ENCODE measurements at places on chromosomes 2 and 18.

DNA sequence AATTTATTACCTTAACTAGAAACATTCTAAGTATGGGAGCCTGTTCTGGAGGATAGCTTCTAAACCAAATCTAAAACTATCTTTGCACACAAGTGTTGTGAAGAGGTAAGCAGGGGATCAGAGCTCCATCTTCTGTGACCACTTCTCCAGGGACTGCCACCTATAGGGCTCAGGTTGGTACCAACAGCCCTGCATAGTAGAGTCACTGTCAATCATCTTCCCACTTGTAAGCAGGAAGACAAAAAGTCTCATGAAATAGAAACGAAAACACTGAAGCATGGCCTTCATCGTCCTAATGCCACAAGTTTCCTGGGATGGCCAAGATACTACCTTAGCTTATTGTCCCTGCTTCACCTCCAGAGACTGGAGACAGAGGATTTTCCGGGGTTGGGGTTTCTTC lies 43.8 kb downstream of the KANSL3 start:
- H3K4me1 ChIP-seq: no peaks in the 10 kb centered on the region
- H3K27ac ChIP-seq: no peak overlapping the region
- no peak overlapping the region for H3K4me3 ChIP-seq
- no peak for DNase-seq

GRCh38 chr2:54723996-54724559 lies 616 bp downstream of the EML6 start:
- DNase-seq: no peak
- peak overlapping the region; percentile 57 for H3K27ac ChIP-seq
- peak overlapping the region; percentile 93 for H3K4me3 ChIP-seq
- H3K36me3 ChIP-seq: peaks cover 2% of the 10 kb centered on the region
- peaks cover 16% of the 10 kb centered on the region for H3K27me3 ChIP-seq
- peaks cover 4% of the 10 kb centered on the region for H3K4me1 ChIP-seq

DNA sequence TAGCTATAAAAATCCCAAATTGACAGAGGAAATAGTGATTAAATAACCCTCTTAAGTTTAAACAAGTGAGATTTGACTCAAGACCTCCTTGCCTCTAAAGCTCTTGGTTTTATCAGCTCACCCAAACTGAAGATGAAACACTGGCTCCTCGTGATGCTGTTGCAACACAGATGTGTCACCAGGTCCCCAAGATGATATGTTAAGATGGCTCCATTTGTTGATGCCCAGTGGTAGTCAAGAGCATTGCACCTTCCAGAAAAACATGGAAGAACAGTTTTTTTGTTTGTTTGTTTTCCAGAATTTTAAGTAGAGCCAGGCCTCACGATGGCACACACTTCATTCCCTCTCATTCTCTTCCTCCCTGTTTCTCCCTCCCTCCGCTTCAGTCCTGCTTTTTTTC lies 399.8 kb downstream of the TXNL1 start:
- peaks cover 12% of the 10 kb centered on the region for H3K4me1 ChIP-seq
- no peak overlapping the region for H3K27ac ChIP-seq
- no peak for DNase-seq
- H3K4me3 ChIP-seq: no peak overlapping the region

GRCh38 chr18:24659827-24660720 lies 199.6 kb downstream of the HRH4 start:
- peaks cover 53% of the 10 kb centered on the region for H3K4me1 ChIP-seq
- H3K27ac ChIP-seq: no peak overlapping the region
- H3K36me3 ChIP-seq: no peaks in the 10 kb centered on the region
- DNase-seq: no peak
- no peak overlapping the region for H3K4me3 ChIP-seq
- H3K27me3 ChIP-seq: peaks cover 14% of the 10 kb centered on the region

GRCh38 chr2:10215393-10215935 lies 87.2 kb upstream of the HPCAL1 start:
- H3K4me3 ChIP-seq: no peak overlapping the region
- no peaks in the 10 kb centered on the region for H3K36me3 ChIP-seq
- no peak overlapping the region for H3K27ac ChIP-seq
- no peaks in the 10 kb centered on the region for H3K27me3 ChIP-seq
- H3K4me1 ChIP-seq: peaks cover 2% of the 10 kb centered on the region
- no peak for DNase-seq

- no peak overlapping the region for H3K4me3 ChIP-seq
- H3K36me3 ChIP-seq: no peaks in the 10 kb centered on the region
Measured at GRCh38 chr2:128867936-128868636, 549.4 kb upstream of the HS6ST1 start.

DNA sequence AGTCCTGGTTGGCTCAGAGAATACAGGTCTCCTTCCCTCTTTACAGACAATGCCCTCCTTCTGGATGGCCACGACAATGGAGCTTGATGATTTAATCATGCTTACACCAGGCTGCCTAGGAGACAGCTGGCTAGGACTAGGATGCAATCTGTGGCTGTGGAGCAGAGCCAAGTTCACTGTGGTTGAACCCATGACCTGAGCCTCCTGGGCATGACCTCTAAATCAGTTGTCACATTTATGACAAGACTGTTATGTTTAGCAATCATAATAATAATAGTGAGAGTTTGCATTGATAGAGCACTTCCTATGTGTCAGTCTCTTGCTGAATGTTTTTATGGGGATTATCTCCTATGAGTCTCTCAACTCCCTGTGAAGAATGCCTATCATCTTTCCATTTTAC lies 244.1 kb downstream of the ICOS start:
- no peaks in the 10 kb centered on the region for H3K27me3 ChIP-seq
- no peak overlapping the region for H3K4me3 ChIP-seq
- H3K4me1 ChIP-seq: no peaks in the 10 kb centered on the region
- H3K36me3 ChIP-seq: no peaks in the 10 kb centered on the region

- no peak for DNase-seq
- peaks cover 6% of the 10 kb centered on the region for H3K36me3 ChIP-seq
- no peak overlapping the region for H3K27ac ChIP-seq
- H3K27me3 ChIP-seq: peaks cover 17% of the 10 kb centered on the region
- H3K4me1 ChIP-seq: peaks cover 3% of the 10 kb centered on the region
Measured at GRCh38 chr2:95346231-95346737, 49.1 kb downstream of the KCNIP3 start.

DNA sequence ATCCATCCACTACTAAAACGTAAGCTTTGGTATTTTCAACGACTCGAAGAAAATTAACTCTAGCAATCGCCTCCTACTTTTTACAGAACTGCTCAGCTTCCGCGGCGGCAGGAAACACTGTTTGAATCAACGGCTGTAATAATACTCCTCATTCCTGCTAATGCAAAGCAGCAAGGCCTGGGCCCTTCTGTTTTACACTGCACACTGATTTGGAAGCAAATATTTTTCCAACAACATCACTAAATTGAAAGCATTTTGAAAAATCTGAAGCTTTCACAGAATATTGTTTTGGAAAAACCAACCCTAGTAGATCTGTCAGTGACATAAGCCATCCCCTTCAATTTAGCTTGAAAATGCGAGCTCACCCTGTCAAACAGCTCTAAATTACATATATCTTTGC lies 261.2 kb downstream of the TXNL1 start:
- H3K4me3 ChIP-seq: no peak overlapping the region
- DNase-seq: no peak
- H3K36me3 ChIP-seq: peaks cover 5% of the 10 kb centered on the region
- no peak overlapping the region for H3K27ac ChIP-seq
- peaks cover 7% of the 10 kb centered on the region for H3K27me3 ChIP-seq

DNA sequence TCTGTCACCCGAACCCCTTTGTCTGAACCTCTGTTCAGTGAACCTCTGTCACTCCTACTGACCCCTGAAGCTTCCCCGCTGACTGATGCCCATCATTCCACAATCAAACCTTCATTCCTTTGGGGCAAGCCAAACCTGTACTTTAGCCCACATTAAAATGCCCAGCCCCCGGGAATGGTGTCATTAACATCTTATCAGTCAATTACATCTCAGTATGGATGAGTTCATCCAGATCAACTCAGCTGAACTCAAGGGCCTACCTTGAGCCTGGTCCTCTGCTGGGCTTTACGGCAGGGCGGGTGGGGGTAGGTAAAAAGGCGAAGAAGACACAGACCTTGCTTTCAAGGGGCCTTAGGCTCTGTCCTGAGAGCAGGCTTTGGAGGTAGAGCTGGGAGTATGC lies 154.4 kb upstream of the SMAD2 start:
- no peak overlapping the region for H3K4me3 ChIP-seq

GRCh38 chr2:217681791-217682190 lies 321.0 kb downstream of the TNS1 start:
- peaks cover 3% of the 10 kb centered on the region for H3K4me1 ChIP-seq
- no peak overlapping the region for H3K4me3 ChIP-seq
- H3K27ac ChIP-seq: no peak overlapping the region
- DNase-seq: no peak
- H3K27me3 ChIP-seq: no peaks in the 10 kb centered on the region

- no peak for DNase-seq
- H3K36me3 ChIP-seq: no peaks in the 10 kb centered on the region
- no peaks in the 10 kb centered on the region for H3K4me1 ChIP-seq
- no peaks in the 10 kb centered on the region for H3K27me3 ChIP-seq
- no peak overlapping the region for H3K27ac ChIP-seq
Measured at GRCh38 chr18:73235921-73236320, 368.1 kb upstream of the NETO1 start.

GRCh38 chr2:158731386-158731785 lies 63.7 kb upstream of the DAPL1 start:
- no peak for DNase-seq
- peaks cover 21% of the 10 kb centered on the region for H3K4me1 ChIP-seq
- H3K36me3 ChIP-seq: no peaks in the 10 kb centered on the region
- H3K4me3 ChIP-seq: no peak overlapping the region

DNA sequence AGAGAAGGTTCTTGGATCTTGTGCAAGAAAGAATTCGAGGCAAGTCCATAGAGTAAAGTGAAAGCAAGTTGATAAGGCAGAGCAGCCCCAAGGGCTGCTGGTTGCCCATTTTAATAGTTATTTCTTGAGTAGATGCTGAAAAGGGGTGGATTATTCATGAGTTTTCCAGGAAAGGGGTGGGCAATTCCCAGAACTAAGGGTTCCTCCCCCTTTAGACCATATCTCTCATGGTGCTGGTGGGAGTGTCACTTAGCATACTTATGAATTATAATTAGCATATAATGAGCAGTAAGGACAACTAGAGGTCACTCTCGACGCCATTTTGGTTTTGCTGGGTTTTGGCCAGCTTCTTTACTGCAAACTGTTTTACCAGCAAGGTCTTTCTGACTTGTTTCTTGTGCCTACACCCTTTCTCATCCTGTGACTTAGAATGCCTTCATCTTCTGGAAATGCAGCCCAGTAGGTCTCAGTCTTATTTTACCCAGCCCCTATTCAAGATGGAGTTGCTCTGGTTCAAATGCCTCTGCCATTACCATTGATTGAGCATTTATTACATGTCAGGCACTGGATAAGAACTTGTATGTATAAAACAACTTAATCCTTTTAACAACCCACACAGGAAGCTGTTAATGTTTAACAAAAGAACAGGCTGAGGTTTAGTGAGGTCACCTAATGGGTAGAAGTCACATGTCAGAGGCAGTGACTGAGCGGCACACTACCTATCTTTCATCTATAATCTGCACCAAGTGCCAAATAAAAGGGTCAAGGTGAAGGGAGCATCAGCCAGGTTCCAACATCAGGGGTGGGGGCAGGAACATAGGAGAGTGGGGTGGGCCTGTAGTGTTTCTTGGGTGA lies 250.9 kb downstream of the ICOS start:
- no peak for DNase-seq
- H3K36me3 ChIP-seq: no peaks in the 10 kb centered on the region
- H3K4me3 ChIP-seq: no peak overlapping the region
- H3K4me1 ChIP-seq: no peaks in the 10 kb centered on the region
- H3K27ac ChIP-seq: no peak overlapping the region
- H3K27me3 ChIP-seq: no peaks in the 10 kb centered on the region

DNA sequence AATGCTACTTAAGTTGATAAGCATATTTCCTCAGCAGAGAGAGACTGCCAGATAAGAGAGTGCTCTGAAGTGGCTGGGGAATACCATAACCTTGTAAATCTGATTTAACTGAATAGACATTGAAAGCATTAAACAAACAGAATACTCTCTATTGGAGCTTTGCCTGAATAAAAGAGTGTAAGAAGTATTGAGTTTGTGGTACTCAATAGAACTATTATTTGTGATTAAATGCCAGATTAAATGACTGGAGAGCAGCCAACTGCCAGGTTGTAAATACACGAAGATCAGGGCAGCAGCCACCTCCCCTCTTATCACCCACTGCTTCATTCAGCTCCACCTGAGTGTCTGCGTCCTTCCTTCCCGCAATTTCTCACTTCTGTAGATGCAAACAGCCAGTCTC lies 373.6 kb downstream of the DCDC2C start:
- no peak overlapping the region for H3K27ac ChIP-seq
- H3K4me1 ChIP-seq: no peaks in the 10 kb centered on the region
- H3K27me3 ChIP-seq: no peaks in the 10 kb centered on the region
- H3K4me3 ChIP-seq: no peak overlapping the region
- no peaks in the 10 kb centered on the region for H3K36me3 ChIP-seq
- DNase-seq: no peak

GRCh38 chr2:173657996-173658717 lies 303.5 kb downstream of the CDCA7 start:
- DNase-seq: no peak
- H3K4me3 ChIP-seq: no peak overlapping the region
- H3K27me3 ChIP-seq: no peaks in the 10 kb centered on the region
- no peak overlapping the region for H3K27ac ChIP-seq

DNA sequence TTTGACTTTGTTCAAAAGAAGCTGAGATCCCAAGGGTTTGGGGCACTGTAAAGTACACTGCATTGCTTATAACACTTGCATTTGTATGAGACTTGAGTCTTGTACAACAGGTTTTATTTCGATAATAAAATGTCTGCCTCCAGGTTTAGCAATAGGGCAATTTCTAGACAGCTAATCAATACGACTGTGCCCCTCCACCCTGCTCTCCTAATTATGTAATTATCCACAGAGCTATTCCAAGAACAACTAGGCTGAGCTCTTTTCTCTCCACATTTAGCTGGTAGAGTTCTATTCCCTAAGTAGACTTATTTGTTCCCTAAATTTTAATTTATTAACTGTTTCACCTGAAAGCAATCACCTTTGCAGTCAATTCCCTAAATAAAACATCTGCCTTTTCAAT lies 52.9 kb upstream of the LINC00305 start:
- H3K27me3 ChIP-seq: peaks cover 3% of the 10 kb centered on the region
- DNase-seq: no peak
- H3K27ac ChIP-seq: no peak overlapping the region
- H3K4me1 ChIP-seq: peaks cover 22% of the 10 kb centered on the region

- H3K4me1 ChIP-seq: no peaks in the 10 kb centered on the region
- H3K27ac ChIP-seq: no peak overlapping the region
- no peak for DNase-seq
- H3K4me3 ChIP-seq: no peak overlapping the region
- peaks cover 1% of the 10 kb centered on the region for H3K27me3 ChIP-seq
Measured at GRCh38 chr18:69968039-69968438, 20.4 kb upstream of the CD226 start.

Data from glutamatergic neuron (in vitro differentiated cells).